Cerebellar nuclear complex (tissue), 1 donor: ENCODE measurements at places on chromosomes 16 and 17.

DNA sequence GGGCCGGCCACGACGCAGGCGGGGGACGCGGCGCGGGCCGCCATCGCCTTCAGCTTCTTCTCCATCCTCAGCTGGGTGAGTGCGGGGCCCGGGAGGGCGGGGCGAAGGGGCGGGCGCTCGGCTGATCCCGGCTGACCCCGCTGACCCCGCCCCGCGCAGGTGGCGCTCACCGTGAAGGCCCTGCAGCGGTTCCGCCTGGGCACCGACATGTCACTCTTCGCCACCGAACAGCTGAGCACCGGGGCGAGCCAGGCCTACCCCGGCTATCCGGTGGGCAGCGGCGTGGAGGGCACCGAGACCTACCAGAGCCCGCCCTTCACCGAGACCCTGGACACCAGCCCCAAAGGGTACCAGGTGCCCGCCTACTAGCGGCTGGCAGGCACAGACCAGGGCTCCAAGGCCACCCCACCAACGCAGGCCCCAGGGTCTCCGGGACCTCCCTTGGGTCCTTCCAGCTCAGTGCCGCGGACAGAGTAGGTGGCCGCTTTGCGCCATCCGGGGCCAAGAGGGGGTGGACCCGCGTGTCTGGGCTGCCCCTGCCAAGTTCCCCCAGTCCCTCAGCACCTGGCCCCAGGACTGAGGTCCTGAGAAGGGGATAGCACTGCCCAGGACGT lies 3.0 kb downstream of the SYNGR3 start:
- no peak for DNase-seq

- no peak for DNase-seq
Measured at GRCh38 chr16:24943471-24943870, 71.7 kb downstream of the ARHGAP17 start.

GRCh38 chr17:17712268-17712924 lies 31.1 kb downstream of the RAI1 start:
- no peak for DNase-seq

- DNase-seq, result no peak
Measured at GRCh38 chr16:73046202-73046848, 1.6 kb downstream of the ZFHX3 start.

- no peak for DNase-seq
Measured at GRCh38 chr17:17603178-17603894, 11.8 kb upstream of the PEMT start.

DNA sequence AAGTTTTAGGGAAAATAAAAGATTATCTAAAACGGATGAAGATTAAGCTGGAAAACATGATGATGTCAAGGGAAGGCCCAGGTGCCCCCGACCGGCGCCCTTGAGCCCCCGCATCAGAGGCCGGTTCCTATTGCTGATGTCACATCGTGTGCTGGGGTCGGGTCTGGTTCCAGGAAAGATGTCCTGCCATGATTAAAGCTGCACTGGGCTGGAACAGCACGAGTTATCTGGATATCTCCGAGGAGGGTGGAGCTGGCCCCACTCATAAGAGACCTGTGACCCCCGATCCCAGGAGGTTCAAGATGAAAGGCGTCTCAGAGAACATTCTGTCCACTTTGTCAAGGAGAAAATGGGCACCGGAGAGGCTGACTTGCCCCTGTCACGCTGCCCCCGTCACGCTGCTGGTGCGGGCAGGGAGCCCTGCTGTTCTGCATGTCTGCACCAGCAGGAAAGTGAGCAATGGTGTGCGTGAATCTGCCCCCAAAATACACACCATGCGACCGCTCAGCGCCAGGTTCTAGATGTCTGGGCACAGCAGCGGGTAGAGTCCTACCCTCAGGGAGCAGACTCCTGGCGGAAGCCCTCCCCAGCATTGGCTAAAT lies 53.0 kb downstream of the ENGASE start:
- DNase-seq, result no peak

DNA sequence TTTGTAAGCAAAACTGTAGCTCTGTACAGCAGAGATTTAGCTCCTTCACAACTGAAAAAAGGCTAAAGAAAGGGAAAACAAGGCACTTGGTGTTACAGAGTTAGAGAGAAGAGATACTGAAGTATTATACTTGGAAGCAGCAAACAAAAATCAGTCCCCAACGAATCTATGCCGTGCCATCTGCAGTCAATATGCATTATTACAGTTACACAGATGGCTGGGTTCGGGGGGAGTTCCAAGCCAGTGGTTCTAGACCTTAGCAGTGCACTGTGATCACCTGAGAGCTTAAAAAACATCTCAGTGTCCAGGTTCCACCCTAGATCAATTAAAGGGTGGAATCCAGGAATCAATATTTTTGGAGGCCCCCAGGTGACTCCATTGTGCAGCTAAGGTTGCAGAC lies 489.9 kb downstream of the SHISA9 start:
- DNase-seq, result no peak

GRCh38 chr17:80866050-80866793 lies 125.4 kb upstream of the CHMP6 start:
- DNase-seq, result no peak

DNA sequence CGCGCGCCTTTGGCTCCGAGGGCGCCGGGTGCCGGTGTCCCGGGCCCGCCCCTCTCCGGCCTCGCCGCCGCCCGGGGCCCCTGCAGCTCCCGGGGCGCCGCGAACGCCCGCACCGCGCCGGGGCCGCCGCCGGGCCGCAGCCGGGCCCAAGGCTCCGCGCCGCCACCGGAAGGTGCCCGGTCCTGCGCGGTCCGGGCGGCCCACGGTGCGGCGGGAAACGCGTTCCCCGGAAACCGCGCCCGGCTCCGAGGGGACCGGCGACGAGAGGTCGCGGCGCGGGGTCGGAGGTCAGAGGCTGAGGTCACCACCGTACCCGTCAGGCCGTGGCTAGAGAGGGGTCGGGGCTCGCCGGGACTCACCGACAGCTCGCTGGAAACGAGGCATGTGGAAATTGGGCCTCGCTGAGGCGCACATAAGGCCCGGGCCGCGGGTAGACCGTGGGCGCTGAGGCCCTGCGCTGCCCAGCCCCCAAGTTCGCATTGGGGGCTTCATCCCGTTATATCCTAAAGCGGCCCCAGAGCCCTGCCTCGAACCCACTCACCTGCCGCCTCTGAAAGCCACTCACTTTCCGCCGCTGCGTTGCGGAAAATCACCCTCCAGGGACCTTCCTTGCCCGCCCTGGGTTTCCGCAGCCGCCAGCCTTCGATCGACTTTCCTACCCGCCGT lies at the start of gene DUS1L:
Gene DUS1L, minus strand, starts transcription at position 167 of the 666 bp plus-strand sequence. CDS start 745 bp downstream, outside the sequence.
- DNase-seq, result no peak

GRCh38 chr17:1047879-1048470 lies 51.0 kb downstream of the TIMM22 start:
- DNase-seq, result no peak

DNA sequence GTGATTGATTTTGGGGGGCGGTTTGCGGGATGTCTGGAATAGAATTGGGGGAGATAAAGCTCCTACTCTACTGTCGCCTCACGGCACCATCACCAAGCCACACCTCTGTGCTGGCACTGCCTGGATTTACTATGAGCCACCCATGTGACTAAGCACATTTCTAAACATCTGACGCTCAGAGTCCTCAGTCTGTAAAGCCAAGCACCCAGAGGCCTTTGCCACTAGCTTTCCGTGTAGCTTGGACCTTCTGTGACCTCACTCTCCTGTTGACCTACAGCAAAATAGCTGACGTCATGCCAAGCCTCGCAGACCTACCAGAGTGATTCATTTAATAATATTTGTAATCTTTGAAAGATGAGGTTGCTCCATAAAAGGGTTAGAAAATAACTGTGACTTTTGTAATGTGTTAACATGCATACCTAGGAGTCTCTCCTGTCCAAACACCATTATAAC lies 38.5 kb upstream of the MYOCD start:
- no peak for DNase-seq

DNA sequence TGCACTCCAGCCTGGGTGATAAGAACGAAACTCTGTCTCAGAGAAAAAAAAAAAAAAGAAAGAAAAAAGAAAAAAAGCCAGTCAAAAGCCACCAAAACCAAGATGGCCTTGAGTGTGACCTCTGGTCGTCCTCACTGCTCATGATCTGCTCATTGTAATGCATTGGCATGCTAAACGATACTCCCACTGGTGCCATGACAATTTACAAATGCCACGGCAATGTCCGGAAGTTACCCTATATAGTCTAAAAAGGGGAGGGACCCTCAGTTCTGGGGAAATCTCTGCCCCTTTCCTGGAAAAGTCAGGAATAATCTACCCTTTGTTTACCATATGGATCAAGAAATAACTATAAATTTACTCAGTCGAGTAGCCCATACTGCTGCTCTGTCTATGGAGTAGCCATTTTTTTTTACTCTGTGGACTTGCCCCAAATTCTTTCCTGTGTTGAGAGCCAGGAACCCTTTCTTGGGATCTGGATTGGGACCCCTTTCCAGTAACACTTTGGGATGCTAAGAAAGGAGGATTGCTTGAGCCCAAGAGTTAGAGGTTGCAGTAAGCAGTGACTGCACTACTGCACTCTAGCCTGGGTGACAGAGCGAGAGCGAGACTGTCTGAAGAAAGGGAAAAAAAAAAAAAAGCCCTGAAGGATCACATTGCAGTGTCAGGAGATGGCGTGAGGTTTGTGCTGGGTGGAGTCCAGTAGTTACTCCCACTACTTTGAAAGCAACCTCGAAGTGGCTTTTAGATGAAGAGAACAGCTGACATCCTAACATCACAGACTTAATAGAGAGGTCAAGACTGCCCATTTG lies 3.7 kb upstream of the TMEM231 start:
- no peak for DNase-seq

DNA sequence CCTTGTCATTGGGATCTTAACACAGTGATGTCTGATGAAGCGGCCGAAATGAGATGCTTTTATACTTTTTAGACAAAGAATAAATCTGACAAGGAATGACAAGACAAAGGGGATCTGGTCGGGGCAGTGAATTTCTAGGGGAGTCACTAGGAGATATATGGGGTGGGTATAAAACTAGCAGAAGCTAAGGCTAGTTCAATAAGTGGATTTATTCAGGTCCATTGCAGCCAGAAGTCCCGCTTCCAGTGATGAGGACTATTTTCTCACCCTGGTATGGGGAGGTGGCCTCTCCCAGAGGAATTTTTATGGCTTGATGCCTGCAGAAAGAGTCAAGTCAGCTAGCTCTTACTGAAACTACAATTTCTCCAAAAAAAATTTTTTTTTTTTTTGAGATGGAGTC lies 23.9 kb downstream of the SLC38A8 start:
- DNase-seq, result no peak

- DNase-seq, result no peak
Measured at GRCh38 chr16:27928542-27928941, 135.0 kb downstream of the GSG1L start.

GRCh38 chr17:80528536-80528935 lies 16.1 kb upstream of the RPTOR start:
- DNase-seq, result no peak

GRCh38 chr16:1461146-1461545 lies 13.7 kb downstream of the CLCN7 start:
- DNase-seq, result no peak

DNA sequence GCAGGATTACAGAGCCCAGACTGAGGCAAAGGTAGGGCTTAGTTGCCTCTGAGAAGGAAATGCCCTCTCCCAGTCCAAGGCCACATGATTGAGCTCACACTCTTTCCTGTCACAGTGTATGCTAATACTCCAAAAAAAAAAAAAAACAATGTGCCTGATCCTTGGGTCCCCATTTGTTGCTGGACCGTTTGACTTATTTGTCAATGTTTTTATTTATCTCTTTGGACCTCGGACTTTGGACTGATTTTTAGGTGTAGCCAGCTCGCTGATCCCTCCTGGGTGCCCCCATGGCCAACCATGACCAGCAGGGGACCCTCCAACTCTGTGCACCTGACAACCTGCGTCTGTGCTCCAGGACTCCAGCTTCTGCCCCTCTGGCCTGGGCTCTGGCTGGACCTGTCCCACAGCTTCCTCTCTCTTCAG lies 622 bp upstream of the CCL16 start:
- no peak for DNase-seq

- DNase-seq, result no peak
Measured at GRCh38 chr17:69761011-69761410, 314.0 kb upstream of the KCNJ16 start.

GRCh38 chr16:1911467-1912214 lies 6.6 kb downstream of the HS3ST6 start:
- no peak for DNase-seq

DNA sequence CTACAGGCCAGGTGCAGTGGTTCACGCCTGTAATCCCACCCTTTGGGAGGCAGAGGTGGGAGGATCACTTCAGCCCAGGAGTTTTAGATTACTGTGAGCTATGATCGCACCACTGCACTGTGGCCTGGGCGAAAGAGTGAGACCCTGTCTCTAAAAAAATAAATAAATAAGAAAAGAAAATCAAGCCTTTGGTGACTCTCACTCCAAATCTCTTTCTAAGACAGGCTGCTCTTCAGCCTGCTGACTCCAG lies 976 bp downstream of the ABCC3 start:
- no peak for DNase-seq

- no peak for DNase-seq
Measured at GRCh38 chr17:19730843-19731242, 14.5 kb upstream of the SLC47A2 start.

- DNase-seq, result no peak
Measured at GRCh38 chr16:52318302-52319009, 228.5 kb downstream of the TOX3 start.

- no peak for DNase-seq
Measured at GRCh38 chr16:76371441-76371840, 94.2 kb downstream of the CNTNAP4 start.

DNA sequence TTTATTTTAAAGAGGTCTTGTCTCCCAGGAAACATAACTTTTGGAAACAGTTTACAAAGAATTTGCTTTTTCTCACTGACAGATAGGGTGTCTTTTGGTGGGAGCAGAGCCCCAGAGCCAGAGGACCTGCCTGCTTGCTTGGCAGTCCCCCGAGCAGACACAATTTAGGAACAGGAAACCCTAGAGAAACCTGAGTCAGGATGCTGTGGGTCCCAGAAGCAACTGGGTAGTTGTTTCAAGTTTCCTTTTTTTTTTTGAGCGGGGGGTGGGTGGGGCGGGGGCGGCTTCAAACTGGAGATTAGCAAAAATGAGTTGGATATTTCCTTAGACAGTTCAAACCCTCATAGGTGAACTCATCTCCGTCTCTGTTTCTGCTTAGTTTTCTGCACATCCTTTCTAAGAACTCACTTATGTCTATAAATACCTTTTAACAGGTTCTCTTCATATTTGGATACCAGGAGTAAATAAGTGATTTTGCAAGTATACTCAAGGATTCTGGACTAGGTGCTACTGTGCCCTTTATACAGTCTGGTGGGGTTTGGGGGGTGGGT lies 135.1 kb downstream of the PRKCA start:
- no peak for DNase-seq

- DNase-seq, result no peak
Measured at GRCh38 chr16:67967183-67967957, 1.1 kb downstream of the SLC12A4 start.

- no peak for DNase-seq
Measured at GRCh38 chr17:50949128-50949988, 83.2 kb upstream of the TOB1 start.

DNA sequence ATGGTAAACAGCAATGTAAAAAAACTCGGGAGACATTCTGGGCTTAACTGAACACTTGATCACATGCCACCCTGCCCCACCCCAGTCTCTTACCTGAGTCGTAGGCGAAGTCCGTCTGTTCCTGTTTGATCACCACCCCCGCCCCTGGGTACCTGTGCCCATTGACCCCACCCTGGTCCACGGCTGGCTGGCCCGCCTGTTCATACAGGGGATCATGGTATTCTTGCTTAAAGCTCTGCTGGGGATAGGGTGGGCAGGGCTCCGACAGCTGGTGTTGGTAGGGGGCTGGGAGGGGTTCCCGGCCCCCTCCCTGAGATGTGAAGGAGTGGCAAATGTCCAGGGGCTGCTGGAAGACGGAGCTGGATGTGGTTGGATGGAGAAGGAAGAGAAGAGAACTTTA lies 13.6 kb downstream of the ETV4 start:
- no peak for DNase-seq
